ENCODE measurements at places on chromosomes 3 and 15.
A peak's percentile ranks its signal among the peaks of the same experiment; 100 is the strongest.

DNA sequence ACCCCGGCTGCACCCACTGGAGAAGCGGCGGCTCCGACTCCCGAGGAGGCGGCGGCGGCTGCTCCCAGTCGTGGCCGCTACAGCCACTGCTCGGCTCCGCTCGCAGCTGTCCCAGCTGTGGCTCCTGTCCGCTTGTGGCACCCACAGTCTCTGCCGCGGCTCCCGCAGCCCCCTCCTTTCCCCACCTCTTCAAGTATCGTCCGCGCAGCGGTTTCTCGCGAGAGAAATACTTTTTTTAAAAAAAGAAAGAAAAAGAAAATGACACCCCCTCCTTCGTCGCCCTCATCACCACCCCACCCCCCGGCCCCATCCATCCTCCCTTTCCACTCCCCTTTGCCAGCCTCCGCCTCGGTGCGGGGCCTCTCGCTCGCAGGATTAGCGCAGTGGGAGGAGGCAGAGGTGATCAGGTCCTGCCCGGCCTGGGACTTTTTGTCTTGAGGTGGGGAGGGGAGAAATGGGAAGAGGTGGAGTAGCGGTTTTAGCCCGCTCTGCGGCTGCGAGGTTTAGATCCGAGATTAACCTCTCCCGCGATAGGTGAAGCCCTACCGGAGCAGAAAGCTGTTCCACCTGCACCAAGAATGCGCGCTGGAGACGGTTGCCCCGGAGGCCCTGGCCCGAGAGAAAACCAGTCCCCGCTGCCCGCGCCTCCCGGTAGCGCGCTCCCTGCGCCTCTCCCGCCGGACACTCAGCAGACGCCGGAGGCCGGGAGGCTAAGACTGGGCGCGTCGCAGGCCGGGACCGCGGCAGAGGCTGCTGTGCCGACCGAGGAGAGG is at the start of gene FBN1:
FBN1 (minus strand) TSS at position 152 of the 773 bp plus-strand sequence. CDS start 940 bp downstream, outside the sequence.
- DNase-seq, result peak; percentile 64
- H3K4me1 ChIP-seq, result no peaks in the 10 kb centered on the region
- H3K27me3 ChIP-seq, result peaks cover 6% of the 10 kb centered on the region
- H3K36me3 ChIP-seq, result no peaks in the 10 kb centered on the region
- H3K27ac ChIP-seq, result peak within 1 kb of the TSS; percentile 7
- peak within 1 kb of the TSS; percentile 90 for H3K4me3 ChIP-seq

DNA sequence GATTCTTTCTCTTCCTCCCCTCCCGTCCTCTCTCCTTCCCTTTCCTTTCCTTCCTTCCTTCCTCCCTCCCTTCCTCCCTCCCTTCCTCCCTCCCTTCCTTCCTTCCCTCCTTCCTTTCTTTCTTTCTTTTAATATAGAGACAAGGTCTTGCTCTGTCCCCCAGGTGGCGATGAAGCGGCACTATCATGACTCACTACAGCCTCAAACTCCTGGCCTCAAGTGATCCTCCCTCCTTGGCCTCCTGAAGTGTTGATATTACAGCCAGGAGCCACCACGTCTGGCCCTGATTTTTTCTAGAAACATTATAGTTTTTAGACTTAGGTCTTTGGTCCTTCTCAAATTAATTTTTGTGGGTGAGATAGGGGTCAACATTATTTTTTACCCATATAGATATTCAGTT is 15.5 kb downstream of the GRM2 start:
- no peaks in the 10 kb centered on the region for H3K27me3 ChIP-seq
- DNase-seq, result no peak
- H3K27ac ChIP-seq, result no peak overlapping the region

GRCh38 chr15:24945711-24946110 is 9.1 kb upstream of the SNRPN start:
- H3K27me3 ChIP-seq, result no peaks in the 10 kb centered on the region
- H3K4me1 ChIP-seq, result no peaks in the 10 kb centered on the region
- no peak overlapping the region for H3K27ac ChIP-seq
- DNase-seq, result no peak
- H3K4me3 ChIP-seq, result no peak overlapping the region

- H3K27ac ChIP-seq, result no peak overlapping the region
- no peaks in the 10 kb centered on the region for H3K4me1 ChIP-seq
- H3K27me3 ChIP-seq, result no peaks in the 10 kb centered on the region
- H3K4me3 ChIP-seq, result no peak overlapping the region
- H3K36me3 ChIP-seq, result no peaks in the 10 kb centered on the region
- DNase-seq, result no peak
Observed at GRCh38 chr15:51460796-51461195, 119.3 kb downstream of the GLDN start.

DNA sequence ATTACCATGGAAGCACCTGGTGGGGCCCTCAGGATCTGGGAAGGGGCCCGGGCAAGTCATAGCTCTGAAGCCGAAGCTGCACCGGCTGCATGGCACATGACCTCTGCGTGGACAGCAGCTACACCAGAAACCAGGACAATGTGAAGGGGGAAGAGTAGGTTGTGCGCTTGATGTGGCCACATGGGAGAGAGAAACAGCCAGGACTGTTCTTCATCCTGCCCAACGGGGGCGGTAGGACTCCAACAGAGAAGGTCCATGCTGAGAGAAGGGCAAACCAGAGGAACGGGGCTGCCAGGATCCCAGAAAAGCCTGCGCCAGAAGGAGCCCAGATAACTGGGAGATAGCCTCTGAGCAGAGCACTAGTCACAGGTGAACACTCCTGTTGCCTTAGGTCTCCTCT is 54.9 kb upstream of the PRR20G start:
- no peaks in the 10 kb centered on the region for H3K4me1 ChIP-seq
- no peak overlapping the region for H3K4me3 ChIP-seq
- no peak for DNase-seq
- H3K36me3 ChIP-seq, result no peaks in the 10 kb centered on the region
- H3K27me3 ChIP-seq, result no peaks in the 10 kb centered on the region
- no peak overlapping the region for H3K27ac ChIP-seq

DNA sequence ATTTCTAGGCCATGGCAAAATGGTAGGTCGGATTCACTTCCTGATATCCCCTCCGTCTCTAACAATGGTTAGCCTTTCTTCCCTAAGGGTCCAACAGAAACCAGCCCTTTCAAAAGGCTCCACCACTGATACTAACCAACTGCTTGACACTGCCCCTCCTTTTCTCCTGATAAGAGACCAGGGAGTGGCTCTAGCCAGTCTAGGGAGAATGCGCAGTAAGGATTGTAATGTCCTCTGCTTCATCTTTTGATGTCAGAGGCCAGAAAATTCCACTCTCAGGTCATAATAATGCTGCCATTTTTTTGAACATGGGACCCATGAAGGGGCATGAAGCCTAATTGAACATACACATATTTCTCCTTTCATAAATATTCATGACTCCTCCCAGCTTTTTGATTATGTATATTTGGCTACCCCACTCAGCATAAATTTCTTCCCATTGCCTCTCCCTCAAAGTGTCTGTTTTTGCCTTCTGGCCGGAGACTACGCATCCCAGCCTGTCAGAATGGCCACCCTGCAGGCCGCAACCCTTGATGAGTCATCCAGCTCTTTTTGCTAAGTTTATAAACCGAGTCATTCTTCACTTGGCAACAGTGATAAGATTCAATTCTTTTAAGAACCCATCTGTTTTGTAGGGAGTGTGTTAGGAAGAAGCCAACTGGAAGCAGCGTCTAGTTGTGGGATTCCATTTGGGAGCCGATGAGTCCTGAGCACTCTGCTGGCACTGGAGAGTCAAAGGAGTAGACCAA is 189.0 kb upstream of the MCTP2 start:
- no peaks in the 10 kb centered on the region for H3K4me1 ChIP-seq
- no peak overlapping the region for H3K27ac ChIP-seq
- H3K27me3 ChIP-seq, result no peaks in the 10 kb centered on the region
- no peak for DNase-seq
- H3K4me3 ChIP-seq, result no peak overlapping the region

GRCh38 chr3:188191460-188191859 is 37.5 kb downstream of the LPP start:
- no peaks in the 10 kb centered on the region for H3K36me3 ChIP-seq
- no peaks in the 10 kb centered on the region for H3K4me1 ChIP-seq
- no peak for DNase-seq
- H3K27ac ChIP-seq, result no peak overlapping the region
- H3K4me3 ChIP-seq, result no peak overlapping the region

DNA sequence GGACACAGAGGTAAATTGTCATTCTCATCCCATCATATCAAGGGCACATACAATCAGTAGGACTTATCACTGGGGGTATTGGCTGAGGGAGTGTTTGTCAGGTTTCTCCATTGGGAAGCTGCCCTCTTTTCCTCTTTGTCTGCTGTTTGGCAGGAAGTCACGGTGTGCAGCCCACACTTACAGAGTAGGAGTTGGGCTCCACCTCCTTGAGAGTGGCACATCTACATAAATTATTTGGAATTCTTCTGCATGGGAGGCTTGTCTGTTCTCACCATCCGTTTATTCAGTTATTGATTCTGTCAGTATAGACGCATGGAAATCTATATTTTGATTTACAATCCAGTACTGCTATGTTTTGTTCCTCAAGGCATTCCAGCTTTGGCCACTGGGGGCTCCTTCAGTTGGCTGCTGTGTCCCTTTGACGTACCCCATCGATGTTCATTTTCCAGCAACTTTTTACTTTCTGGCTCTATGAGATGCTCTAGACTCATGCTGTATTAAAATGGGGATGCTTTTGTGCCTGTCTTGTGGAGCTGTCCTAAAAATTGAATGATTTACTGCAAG is 200.3 kb downstream of the SLCO3A1 start:
- no peaks in the 10 kb centered on the region for H3K4me1 ChIP-seq
- no peaks in the 10 kb centered on the region for H3K27me3 ChIP-seq
- no peak for DNase-seq
- H3K27ac ChIP-seq, result no peak overlapping the region

DNA sequence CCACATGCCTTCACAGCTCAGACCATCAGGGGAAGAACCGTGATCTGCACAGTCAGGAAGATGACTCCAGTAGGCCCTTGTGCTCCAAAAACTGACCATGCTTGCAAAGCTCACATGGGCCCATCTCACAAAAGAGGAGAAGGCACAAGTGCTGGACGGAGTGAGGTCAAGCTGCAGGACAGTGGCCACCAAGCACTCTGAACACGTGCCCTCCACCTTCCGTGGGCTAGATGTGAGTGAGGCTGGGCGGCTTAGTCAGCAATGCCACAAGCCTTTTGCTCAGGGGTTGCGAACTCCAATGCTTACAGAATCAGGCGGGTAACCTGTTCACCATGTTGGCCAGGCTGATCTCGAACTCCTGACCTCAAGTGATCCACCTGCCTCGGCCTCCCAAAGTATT is 70.9 kb downstream of the SCN5A start:
- H3K4me1 ChIP-seq, result no peaks in the 10 kb centered on the region
- no peaks in the 10 kb centered on the region for H3K27me3 ChIP-seq
- no peak overlapping the region for H3K27ac ChIP-seq
- DNase-seq, result no peak

DNA sequence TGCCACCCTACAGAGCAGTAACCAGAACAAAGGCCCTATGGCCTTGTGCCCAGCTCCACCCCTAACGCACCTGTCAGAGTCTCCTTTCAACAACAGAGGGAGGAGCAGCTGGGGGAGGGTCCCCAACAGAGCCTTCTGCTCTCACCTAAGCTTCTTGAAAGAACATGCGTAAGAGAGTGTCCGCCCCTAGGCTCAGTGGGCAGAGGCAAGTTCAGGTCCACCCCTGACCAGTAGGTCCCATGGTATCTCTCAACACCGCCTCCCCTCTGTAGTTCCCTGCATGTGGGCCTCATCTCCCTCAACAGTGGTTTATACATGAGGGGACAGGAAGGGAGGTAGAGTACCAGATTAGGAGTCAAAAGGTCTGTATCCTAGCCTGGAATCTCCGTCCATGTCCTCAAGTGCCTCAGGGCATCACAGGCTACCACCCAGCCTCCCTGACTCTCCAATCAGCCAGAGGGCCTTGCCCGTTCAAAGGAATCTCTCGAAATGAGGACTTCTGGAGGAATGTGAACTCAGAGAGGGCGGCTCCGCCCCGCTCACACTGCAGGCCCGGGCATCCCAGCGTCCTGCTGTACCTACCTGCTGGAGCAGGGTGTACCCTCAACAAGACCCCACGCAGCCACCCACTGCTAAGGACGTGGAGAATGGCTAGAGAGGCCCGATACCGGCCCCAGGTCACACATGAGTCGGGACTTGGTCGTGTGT is 680 bp downstream of the POC1A start:
- H3K36me3 ChIP-seq, result no peaks in the 10 kb centered on the region
- peak overlapping the region; percentile 70 for H3K27ac ChIP-seq
- H3K4me1 ChIP-seq, result no peaks in the 10 kb centered on the region
- no peaks in the 10 kb centered on the region for H3K27me3 ChIP-seq
- peak; percentile 47 for DNase-seq

- no peaks in the 10 kb centered on the region for H3K27me3 ChIP-seq
- no peak overlapping the region for H3K4me3 ChIP-seq
- DNase-seq, result no peak
- H3K4me1 ChIP-seq, result no peaks in the 10 kb centered on the region
- H3K27ac ChIP-seq, result no peak overlapping the region
Observed at GRCh38 chr3:58531956-58532355, 5.0 kb downstream of the ACOX2 start.

- no peak overlapping the region for H3K27ac ChIP-seq
- no peaks in the 10 kb centered on the region for H3K36me3 ChIP-seq
- no peaks in the 10 kb centered on the region for H3K4me1 ChIP-seq
Observed at GRCh38 chr3:196691386-196691785, 20.7 kb downstream of the CEP19 start.

- H3K36me3 ChIP-seq, result no peaks in the 10 kb centered on the region
- no peak for DNase-seq
- H3K4me1 ChIP-seq, result no peaks in the 10 kb centered on the region
Observed at GRCh38 chr3:187636528-187636927, 33.7 kb downstream of the SST start.

DNA sequence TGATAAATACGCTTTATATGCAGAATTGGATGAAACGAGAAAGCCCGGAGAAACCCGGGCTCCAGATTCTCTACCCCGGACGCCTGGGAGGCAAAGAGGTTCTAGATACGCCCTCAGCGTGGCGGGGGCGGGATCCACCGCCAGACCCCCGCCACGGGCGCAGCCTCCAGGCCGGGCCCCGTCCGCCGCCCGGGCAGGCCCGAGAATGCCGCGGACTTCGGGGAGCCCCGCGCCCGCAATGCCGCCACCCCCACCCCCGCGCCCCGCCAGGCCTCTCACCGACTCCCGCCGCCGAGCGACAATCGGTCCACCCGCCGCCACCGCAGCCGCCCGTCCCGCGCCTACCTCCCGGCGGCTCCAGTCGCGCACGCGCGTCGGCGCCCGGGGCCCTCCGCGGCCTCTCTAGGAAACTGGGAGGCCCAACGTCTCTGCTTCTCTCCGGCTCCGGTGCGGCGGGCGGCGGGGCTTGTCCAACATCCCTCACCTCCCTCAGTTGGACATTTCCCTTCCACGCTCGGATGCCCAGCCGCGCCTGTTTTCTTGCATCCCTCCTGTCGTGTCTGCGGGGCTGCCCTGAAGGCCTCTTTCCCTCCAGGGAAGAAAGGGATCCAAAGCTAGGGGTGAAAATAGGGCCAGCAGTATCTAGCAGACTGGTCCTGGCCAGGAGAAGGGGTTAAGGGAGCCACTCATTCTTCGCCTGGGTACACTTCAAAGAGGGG is at the start of gene ZNF445:
ZNF445 (minus strand) TSS at position 359 of the 719 bp plus-strand sequence. CDS start 22,121 bp downstream, outside the sequence.
- H3K4me3 ChIP-seq, result peak within 1 kb of the TSS; percentile 62
- no peaks in the 10 kb centered on the region for H3K36me3 ChIP-seq
- DNase-seq, result peak; percentile 81
- H3K27ac ChIP-seq, result no peak within 1 kb of the TSS

Data from MM.1S (cell line).